ENCODE measurements at places on chromosomes 7 and 10. TPM values are rescaled to one million over a fixed set of nuclear protein-coding genes. Genes with fewer than 3 reads are reported as not detected.

Gene AVPI1
- total RNA-seq, result 2.2 TPM

Gene KEL
- total RNA-seq, result under 0.01 TPM

Gene GBX1
- total RNA-seq, result not detected

Gene ABI1
- 28.1 TPM for total RNA-seq

Gene SVOPL
- total RNA-seq, result not detected

Gene FAM25G
- not detected for total RNA-seq

Gene TRIM73
- 0.75 TPM for total RNA-seq

Gene CLRN3
- total RNA-seq, result 0.09 TPM

Gene PNLIPRP2
- not detected for total RNA-seq

Gene EGFR
- 1.5 TPM for total RNA-seq

Gene MGAM2
- under 0.01 TPM for total RNA-seq

Gene SYT15
- total RNA-seq, result 0.56 TPM

Gene SHTN1
- 3.4 TPM for total RNA-seq

Gene PNLIPRP1
- total RNA-seq, result not detected

Gene OR2A42
- 0.09 TPM for total RNA-seq

Gene ADARB2
- 0.18 TPM for total RNA-seq

Gene PPP1R3C
- total RNA-seq, result 0.72 TPM

Gene LIPK
- not detected for total RNA-seq

Gene PNLIP
- not detected for total RNA-seq

Gene GNGT1
- total RNA-seq, result not detected

Gene CLDN4
- under 0.01 TPM for total RNA-seq

Gene ENKUR
- total RNA-seq, result 0.18 TPM

Gene FRMPD2
- total RNA-seq, result not detected

Gene RBP3
- total RNA-seq, result not detected

Gene SLC39A12
- under 0.01 TPM for total RNA-seq

Gene NUDT13
- total RNA-seq, result 1.6 TPM

Gene TMEM196
- total RNA-seq, result not detected

Gene ZNF853
- total RNA-seq, result 0.54 TPM

Gene HYAL4
- under 0.01 TPM for total RNA-seq

Gene IGFBP3
- total RNA-seq, result 6.7 TPM

Gene ADCY1
- total RNA-seq, result 0.54 TPM

Measured in endothelial cell of coronary artery (primary cell).